ENCODE measurements at places on chromosomes 12 and 14. TPM values are rescaled to one million over a fixed set of nuclear protein-coding genes. Genes with fewer than 3 reads are reported as not detected.
A peak's percentile ranks its signal among the peaks of the same experiment; 100 is the strongest.

- no peaks in the 10 kb centered on the region for H3K27me3 ChIP-seq
- H3K4me3 ChIP-seq, result no peak overlapping the region
- no peaks in the 10 kb centered on the region for H3K4me1 ChIP-seq
- H3K36me3 ChIP-seq, result no peaks in the 10 kb centered on the region
- no peak for DNase-seq
Observed at GRCh38 chr12:17108877-17109541, 503.0 kb upstream of the LMO3 start.

DNA sequence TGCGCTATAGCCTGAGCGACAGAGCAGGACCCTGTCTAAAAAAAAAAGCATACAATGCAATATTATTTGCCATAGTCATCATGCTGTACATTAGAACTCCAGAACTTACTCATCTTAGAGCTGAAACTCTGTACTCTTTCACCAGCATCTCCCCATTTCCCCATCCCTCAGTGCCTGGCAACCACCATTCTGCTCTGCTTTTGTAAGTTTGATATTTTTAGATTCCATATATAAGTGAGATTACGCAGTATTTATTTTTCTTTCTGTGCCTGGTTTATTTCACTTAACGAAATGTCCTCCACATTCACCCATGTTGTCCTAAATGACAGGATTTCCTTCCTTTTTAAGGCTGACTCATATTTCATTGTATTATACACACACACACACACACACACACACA is 121.8 kb downstream of the BBS10 start:
- no peaks in the 10 kb centered on the region for H3K4me1 ChIP-seq
- no peak for DNase-seq
- H3K4me3 ChIP-seq, result no peak overlapping the region
- H3K36me3 ChIP-seq, result no peaks in the 10 kb centered on the region

DNA sequence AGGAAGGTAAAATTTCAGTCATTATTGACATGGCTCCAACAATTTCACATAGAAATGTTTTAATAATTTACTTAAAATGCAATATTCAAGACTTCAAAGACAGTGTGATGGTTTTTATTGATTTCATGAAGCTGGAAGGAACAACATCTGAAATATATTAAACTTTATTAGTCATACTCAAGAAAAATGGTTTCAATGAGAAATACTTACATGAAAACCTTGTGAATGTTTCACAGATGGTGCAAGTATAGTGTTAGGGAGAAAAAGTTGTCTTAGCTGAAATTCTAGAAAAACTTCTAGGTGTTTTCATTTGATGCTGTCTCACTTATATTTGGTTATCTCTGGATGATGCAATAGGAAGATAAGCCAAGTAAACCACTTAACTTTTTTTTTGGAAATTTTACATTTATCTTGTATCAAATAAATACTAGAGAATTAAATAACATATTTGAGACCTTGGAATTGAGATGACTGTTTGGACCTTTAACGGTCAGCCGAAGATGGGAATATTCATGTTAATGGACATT is 65.5 kb downstream of the PELI2 start:
- DNase-seq, result no peak
- H3K4me1 ChIP-seq, result no peaks in the 10 kb centered on the region
- no peaks in the 10 kb centered on the region for H3K27me3 ChIP-seq
- no peak overlapping the region for H3K27ac ChIP-seq
- H3K36me3 ChIP-seq, result no peaks in the 10 kb centered on the region

- no peaks in the 10 kb centered on the region for H3K27me3 ChIP-seq
- DNase-seq, result no peak
- H3K4me3 ChIP-seq, result no peak overlapping the region
- no peak overlapping the region for H3K27ac ChIP-seq
- H3K36me3 ChIP-seq, result no peaks in the 10 kb centered on the region
Observed at GRCh38 chr12:109232731-109233130, 76.4 kb downstream of the FOXN4 start.

DNA sequence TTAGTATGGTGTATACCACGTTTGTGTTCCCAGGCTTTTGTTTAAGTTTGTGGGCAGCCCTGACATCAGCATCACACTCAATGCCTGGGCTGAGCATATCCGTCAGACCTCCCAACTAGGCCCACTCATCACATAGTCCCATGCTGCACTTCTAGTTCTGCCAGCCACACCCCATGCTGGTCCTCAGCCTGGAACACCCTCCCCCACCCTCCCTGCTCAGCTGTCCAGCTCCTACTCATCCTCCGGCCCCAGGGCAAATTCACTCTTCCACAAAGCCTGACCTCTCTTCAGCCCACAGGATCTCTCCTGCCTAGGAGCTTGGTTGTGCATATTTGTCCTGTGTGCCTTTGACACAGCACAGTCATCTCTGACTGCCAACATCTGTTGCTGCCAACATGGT is 3.9 kb upstream of the ENDOU start:
- DNase-seq, result no peak
- H3K4me3 ChIP-seq, result no peak overlapping the region
- H3K27ac ChIP-seq, result no peak overlapping the region
- H3K4me1 ChIP-seq, result peaks cover 11% of the 10 kb centered on the region
- H3K36me3 ChIP-seq, result no peaks in the 10 kb centered on the region

DNA sequence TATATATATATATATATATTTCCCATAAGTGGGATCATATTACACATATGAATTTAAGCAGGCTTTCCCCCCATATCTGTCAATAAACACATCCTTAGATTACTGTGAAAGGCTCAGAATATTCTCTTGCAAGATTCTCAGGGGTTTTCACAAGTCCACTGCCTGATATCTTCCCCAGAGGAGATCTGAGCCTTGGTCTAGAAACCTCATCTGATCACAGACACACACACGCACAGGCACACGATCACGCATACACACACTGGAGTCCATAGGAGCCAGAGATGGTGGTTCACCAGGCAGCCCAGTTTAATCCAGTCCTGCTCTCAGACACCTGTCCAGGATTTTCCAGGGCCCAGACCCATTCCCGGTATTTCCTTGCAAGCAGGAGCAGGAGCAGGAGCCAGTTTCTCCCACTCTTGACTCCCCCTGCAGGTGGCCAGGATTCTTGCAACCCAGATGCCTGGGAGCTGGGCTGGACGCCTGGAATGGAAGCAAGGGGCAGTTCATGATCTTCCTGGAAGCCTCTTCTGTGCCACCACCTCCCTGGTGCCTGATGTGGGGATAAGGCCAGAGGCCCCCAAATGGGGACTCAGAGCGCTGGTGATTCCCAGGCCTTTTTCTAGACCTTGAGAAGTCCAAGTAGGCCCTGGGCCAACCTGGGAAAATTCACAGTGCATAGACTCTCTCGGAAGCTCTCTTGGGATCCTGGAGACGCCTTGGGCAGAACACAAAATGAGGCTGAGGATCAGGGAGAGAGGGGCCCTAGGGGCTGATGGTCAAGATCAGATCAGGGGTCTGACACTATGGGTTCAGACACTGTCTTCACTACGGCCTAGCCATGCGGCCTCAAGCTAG is 16.5 kb upstream of the KRT78 start:
- H3K27ac ChIP-seq, result no peak overlapping the region
- no peak overlapping the region for H3K4me3 ChIP-seq
- DNase-seq, result peak; percentile 77
- H3K27me3 ChIP-seq, result no peaks in the 10 kb centered on the region
- no peaks in the 10 kb centered on the region for H3K4me1 ChIP-seq

GRCh38 chr14:93540235-93540634 is 109.5 kb downstream of the UNC79 start:
- no peaks in the 10 kb centered on the region for H3K4me1 ChIP-seq
- no peak overlapping the region for H3K4me3 ChIP-seq
- DNase-seq, result no peak
- no peaks in the 10 kb centered on the region for H3K36me3 ChIP-seq
- no peak overlapping the region for H3K27ac ChIP-seq

DNA sequence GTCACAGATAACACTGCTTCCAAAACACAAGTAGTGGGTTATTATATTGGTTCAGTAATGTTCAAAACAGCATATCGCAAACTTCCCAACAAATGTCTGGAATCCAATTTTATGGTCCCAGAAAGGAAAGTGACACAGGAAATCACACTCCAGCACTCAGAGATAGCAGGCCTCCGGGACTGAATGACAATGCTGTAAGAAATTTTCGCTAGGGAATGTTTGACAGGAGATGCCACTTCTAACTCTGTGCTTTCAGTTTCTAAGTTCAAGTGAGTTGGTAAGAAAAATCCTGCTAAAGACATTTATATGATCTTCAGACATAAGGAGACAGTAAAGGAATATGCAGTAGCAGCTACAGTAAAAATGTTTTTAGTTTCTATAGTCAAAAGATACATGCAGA is 93.2 kb downstream of the SLC2A13 start:
- no peaks in the 10 kb centered on the region for H3K4me1 ChIP-seq
- no peak for DNase-seq
- H3K36me3 ChIP-seq, result no peaks in the 10 kb centered on the region
- H3K27me3 ChIP-seq, result no peaks in the 10 kb centered on the region
- no peak overlapping the region for H3K27ac ChIP-seq
- no peak overlapping the region for H3K4me3 ChIP-seq

The RFX4 gene
- 52.7 TPM for total RNA-seq

The ACVRL1 gene
- total RNA-seq, result 9.1 TPM

The BCL7A gene
- 11.1 TPM for total RNA-seq

The KCNH5 gene
- 1.7 TPM for total RNA-seq

The TMEM229B gene
- 77.4 TPM for total RNA-seq

The CMA1 gene
- not detected for total RNA-seq

The LRP1-AS gene
- total RNA-seq, result not detected
